Stomach (tissue), 19 donors: ENCODE measurements at places on chromosomes 13 and 19. TPM values are rescaled to one million over a fixed set of nuclear protein-coding genes. Genes with fewer than 3 reads are reported as not detected.

DNA sequence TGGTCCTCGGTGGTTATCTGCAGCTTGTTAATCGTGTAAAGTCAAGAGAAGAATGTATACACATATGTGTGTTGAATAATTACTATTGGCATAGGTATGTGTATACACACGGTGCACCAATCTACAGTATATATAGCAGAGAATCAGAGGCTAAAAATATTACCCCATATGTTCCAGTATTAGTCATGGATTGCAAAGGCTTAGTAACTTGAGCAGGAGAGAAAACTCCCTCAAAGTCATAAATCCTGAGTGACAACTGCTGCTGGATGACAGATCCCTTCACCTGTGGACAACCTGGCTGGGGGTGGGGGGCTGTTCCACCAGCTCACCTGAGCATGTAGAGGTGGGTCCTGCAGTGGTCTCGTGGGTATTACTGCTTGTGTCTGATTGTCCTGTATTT is 185.0 kb downstream of the ZNF536 start:
- DNase-seq, result no peak

DNA sequence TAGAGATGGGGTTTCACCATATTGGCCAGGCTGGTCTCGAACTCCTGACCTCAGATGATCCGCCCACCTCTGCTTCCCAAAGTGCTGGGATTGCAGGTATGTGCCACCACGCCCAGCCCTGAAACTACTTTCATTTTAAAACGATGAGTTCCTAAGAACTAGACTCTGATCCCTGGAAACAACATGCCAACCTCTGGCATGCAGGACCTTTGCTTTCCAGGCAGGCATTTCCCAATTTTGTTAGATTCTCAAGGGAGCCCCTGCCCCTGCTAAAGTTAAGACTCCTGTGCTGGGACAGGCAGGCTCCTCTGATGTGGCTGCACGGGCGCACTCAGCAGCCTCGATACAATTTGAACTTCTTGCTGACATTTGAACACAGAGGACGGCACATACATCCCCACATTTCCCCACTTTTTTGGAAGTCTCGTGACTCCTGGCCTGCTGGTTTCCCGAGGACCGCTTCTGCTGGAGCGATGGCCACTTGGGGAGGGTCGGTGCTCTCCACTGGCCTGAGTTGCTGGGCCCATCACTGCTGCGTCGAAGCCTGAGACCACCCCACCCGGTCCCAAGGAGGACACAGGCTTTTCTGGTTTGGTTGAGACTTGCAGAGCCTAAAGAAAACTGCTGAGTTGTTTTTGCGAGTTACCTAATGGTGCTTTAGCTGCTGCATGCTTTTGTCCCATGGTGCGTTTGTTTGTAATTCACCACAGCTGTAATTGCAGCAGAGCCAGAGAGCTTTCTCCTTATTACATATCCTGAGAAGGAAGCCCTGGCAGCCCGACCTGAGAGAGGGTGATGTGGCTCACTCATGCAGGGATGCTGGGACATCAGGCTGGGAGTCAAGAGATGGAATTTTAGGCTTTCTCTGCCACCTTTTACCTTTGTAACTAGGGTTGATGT is 8.2 kb downstream of the ATP11A start:
- DNase-seq, result no peak

GRCh38 chr13:101326710-101327109 is 89.6 kb downstream of the NALCN start:
- no peak for DNase-seq

DNA sequence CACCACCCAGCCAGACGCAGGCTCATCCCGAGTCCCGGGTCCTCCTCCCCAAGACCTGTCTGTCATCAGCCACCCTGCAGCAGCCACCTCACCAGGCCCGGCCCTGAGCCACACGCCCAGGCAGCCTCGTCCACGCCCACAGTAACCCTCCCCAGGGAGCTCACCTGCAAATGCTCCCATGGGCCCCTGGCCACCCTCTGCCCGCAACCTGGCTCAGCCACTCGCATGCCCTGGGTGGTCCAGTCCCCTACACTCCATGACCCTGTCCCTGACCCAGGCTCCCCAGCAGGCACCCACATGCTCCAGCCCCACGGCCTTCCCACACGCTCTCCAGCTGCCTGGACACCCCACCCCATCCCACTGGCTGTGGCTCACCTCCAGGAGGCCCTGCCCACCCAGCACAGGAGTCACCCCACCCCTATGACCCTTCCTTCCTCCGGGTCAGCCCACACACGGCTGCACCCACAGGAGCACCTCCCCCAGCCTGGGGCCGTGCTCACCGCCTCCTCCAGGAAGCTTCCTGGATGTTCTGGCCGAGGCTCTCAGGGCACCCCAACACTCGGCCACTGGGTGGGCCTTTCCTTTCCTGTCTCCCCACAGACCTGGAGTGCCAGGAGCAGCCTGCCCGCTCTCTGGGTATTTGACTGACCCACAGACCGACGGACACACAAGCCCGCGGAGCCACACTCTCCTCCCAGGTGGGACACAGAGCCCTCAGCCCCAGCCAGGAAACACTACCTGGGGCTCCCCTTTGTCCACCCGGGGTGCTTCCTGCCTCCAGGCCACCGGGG is 3.6 kb downstream of the TMEM259 start:
- DNase-seq, result peak; percentile 62

Gene DLL3
- not detected for total RNA-seq

DNA sequence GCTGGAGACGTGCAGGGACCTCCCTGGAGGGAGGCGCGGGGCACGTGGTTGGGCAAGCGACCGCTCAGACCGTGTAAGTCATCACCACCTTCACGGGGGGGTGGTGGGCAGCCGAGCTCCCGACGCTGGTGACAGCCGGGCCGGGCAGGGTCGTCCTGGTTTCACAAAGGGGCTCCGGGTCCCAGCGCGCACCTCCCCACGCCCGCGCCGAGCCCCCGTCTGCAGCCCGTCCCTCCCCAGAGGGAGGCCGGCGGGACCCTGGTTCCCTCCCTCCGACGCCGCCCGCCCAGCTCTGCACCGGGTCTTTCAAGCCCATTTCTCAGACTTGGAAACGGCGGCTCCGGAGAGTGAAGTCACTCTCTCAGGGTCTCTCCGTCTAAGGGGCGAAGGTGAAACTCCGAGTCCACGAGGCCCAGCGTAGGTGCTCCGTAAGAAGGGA is 729 bp upstream of the ARID3A start:
- DNase-seq, result peak; percentile 69
